ENCODE measurements at places on chromosomes 6 and 20.

DNA sequence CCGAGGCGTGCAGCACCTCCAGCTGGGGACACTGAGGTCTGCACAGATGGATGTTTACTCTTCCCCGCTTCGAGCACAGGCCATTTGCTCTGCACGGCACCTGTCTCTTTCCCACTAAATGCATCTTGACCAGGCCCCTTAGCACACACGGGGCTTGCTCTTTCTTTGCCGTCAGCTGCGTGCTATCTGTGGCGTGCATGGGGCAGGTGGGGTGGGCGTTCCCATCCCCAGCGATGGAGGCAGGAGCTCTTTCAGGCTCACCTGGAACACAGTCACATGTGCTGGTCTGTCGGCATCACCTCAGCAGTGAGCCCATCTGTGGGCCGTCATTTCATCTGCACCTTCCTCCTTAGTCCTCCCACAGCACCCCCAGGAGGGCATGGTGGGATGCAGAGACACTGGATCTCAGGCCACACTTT, 35.1 kb downstream of the RBM38 start:
- no peak for DNase-seq

GRCh38 chr6:51108563-51109234, 290.0 kb downstream of the TFAP2B start:
- DNase-seq, result no peak

- no peak for DNase-seq
Measured at GRCh38 chr6:8633762-8634161, 198.4 kb upstream of the SLC35B3 start.

- DNase-seq, result no peak
Measured at GRCh38 chr20:35952480-35953386, 1.6 kb downstream of the SCAND1 start.

DNA sequence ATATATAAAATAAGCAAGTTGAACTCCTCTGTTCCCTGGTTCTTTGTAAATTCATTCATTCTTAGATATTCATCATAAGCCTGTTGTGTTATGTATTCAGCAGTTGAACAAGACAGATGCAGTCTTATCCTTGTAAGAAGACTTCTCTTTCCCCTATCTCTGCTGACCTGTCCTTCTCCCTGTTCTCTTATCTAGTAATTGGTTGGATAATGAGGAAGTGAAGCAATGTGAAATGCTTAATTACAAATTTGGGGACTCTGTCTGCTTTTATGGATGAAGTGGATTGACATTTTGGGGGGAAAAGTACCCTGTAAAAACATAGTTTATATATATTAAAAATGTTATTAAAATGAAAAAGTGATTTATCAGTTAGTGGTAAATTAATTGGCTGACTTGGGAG, 37.0 kb downstream of the CDKAL1 start:
- no peak for DNase-seq

GRCh38 chr6:129504456-129504855, 205.5 kb downstream of the ARHGAP18 start:
- DNase-seq, result no peak

DNA sequence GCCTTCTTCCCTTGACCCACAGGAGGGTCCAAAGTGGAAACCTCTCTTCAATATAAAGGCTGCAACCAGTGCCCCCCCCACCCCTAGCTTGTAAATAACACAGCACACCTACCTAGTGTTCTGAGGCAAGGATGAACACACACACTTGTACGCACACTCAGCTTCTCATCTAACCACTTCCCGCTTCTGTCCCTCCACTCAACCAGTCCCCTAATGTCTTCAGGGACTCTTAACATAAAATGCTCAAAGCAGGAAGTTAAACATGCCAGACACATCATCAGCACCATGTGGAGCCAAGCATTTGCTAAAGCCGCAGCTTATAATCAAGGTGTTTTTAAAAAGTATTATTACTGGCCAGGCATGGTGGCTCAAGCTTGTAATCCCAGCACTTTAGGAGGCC, 35.3 kb downstream of the FOXQ1 start:
- DNase-seq, result no peak

DNA sequence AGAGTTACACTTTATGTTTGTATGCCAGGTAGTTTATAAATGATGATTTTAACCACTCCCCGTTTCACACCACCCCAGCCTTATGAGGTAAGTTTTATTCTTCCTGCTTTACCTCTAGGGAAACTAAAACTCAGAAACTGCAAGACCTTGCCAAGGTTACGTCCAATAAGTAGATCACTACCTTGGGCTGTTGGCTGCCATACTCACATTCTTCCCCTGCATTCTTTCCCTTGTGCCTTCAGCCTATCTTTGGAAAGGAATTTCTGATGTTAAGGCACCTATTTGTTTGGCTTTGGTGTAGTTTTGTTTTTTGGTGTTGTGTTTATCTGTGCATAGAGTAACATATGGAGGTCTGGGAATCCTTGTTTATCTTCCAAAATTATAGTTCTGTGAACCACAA, 122.1 kb downstream of the UST start:
- DNase-seq, result no peak

- no peak for DNase-seq
Measured at GRCh38 chr6:23413327-23414050, 712.5 kb upstream of the NRSN1 start.

DNA sequence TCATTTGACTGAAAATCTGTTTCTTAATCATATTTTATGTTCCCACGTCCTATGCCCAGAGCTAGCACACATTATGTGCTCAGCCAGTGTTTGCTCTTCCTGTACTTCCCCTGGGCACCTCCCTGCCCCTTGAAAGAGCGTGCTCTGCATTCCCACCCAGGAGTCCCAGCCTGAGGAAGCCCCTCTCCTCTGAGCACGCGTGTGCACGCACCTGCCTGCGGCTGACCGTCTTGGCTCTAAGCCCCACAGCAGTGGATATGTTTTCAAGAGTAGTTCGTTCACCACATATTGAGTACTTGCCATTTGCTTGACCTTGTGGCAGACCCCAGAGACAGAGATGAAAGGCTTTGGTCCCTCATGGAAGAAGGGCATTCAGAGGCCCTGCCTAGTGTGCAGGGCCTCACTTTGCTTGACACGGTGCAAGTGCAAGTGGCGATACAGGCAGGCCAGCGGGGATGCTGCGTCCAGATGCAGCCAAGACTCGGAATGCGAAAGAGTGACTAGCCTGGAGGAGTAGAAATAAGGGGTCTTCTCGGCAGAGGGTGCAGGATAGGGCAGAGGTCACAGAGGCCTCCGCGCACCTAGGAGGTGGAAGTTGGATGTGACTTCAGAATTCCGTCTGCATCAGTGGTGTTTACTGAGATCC, 14.1 kb downstream of the SYNDIG1 start:
- no peak for DNase-seq

Measured in T-helper 9 cell (primary cell).